Tongue (tissue), 3 donors: ENCODE measurements at places on chromosomes 4 and X. TPM values are rescaled to one million over a fixed set of nuclear protein-coding genes. Genes with fewer than 3 reads are reported as not detected.
A peak's percentile ranks its signal among the peaks of the same experiment; 100 is the strongest.

DNA sequence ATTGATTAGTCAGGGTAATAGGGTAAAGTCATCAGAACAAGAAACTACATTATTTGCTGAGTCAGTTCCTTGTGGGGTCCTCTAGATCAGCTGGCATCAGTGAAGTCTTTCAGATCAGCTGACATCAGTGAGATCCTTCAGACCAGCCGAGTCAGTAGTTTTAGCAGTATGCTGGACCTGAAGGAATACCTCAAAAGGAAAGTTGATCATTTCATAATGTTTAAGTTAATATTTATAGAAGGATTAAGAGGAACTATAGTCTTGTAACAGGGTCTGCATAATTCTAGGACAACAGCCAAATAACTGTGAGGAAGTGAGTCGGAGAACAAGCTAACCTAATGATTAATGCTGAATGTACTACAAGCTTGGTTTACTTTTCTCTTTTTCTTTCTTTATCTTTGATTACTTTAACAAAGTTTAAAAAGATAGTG is 958 bp upstream of the UGT2B7 start:
- DNase-seq: peak; percentile 5

DNA sequence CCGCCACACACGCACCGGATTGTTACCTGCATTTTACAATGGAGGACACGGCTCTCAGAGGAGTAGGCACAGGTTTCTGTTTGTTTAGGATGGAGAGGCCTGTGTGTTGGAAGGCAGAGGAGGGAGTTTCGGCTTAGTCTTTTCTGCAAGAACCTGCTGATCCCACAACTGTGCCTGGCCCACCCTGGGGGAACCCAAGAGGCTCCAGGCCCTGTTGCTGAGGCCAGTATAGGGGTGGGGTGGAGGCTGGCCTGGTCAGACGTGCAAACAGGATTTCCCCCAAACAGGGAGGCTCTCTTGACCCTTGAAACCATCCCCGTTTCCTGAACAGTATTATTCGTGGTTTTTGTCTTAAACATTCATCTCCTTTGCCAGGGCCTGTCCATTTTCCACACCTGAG is 772 bp upstream of the SLC49A3 start:
- no peak for DNase-seq

DNA sequence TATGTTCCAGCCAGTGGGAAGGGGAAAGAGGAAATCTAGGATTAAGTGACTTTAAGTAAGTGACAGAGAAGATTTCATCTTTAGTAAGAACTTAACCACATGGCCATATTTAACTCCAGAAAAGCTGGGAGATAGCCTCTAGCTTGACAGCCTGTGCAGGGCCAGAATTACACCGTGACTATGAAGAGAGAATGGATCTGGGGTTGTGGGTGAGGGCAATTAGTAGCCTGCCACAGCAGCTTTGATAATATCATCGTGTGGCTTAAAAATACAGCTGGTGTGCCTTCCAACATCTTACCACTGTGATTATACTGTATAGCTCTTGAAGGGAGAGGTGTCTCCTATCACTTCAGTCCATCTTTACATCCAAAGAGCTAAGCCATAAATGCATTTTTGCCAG is 57.6 kb upstream of the TBC1D9 start:
- no peak for DNase-seq

GRCh38 chr4:143391895-143392294 is 55.2 kb downstream of the GAB1 start:
- peak; percentile 29 for DNase-seq

DNA sequence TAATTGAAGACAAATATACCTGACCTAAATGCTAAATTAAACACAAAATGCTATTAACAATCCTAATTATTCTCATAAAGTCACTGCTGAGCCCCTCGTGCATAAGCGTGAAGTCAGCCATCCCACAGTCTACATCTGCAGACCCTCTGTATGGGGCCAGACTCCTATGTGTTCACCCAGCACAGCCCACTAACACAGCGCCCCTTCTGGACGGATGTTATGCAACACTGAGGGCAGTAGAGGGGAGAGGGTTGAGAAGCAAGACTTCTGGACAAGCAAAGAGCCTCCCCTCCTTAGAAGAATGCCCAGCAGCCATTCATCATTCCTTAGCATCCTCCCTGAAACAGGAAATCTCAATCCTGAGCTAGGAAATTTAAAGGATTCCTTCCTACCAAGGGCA is 7.9 kb downstream of the TRPC3 start:
- DNase-seq: no peak

- peak; percentile 22 for DNase-seq
These were observed 134.6 kb downstream of the ATP10D start for GRCh38 chr4:47619691-47620090.

GRCh38 chr4:477686-478085 is 21.3 kb downstream of the ZNF721 start:
- DNase-seq: no peak

DNA sequence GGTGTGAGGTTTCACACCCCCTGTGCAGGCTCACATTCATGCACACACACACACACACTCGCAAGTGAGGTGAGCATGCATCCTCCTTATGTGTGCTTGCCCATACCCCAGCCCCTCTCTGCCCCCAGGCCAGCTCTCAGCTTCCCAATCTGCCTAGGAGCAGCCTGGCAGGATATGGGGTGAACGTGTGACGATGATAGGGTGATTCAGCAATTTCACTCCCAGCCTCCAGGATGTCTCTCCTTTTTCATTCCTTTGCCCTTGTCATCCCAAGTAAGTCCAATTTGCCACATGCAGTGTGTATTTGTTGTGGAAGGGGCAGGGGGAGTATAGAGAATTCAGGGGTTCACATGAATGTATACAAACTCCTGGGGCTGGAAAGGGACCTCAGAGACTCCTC is 7.2 kb downstream of the STARD8 start:
- DNase-seq: no peak

DNA sequence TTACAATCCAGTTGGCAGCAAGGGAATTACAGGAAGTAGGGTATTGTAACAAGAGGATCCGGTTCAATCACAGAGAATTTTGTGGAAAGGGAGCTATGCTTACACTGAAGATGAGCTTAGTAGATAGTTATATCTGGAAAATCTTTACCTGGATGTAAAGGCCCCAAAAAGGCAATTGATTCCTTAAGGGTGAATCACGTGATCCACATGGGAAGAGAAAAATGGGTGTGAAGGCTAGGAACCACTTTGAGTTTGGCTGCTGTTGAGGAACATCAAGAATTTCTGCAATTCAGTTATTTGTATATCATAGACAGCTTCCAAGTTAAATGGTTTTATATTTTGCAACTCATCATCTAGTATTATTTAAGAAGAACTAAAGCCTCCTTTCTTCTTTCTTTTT is 194.0 kb upstream of the ARHGAP24 start:
- no peak for DNase-seq

DNA sequence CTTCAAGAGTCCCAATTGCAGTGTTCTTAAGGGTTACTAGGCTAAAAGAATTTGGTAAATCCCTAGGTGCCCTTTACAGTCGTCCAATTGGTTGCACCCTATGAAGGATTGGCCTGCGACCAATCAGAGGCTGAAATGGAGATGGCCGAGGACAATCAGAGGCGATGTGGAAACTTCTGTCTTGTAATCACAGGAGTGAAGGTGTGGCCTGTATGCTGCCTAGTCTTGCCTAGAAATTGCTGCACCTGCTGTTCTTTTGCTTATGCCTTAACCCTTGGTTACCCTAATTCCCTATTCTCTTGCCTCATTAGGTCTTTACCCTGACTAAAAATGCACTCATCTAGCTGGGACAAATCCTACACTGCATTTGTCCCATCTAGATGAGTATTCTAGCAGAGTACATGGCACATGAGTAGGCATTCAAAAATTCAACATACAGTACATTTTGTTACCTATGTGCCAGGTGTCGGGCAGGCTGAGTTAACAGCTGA is 1.0 kb upstream of the DCK start:
- DNase-seq: no peak

DNA sequence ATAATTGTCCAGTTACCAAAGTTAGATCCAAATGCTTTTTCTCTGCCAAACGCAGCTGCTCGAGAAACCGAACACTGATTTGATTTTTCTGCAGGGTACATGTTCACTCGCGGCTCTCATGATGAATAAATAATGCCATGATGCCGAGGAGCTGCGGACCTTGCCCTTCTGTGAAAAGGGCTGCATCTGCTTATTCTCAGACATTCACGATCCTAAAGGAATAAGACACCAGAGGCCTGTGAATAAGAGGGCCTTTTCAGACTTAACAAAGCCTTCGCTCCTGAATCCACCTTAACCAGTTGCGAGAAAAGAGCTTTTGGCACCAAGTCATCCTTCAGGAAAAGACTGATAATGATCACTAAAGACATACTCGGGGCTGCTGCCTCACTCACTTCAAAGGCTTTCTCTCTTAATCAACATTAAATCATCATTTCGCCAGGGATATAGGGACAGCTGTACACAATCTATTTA is 147.5 kb downstream of the FBXO8 start:
- peak; percentile 67 for DNase-seq

DNA sequence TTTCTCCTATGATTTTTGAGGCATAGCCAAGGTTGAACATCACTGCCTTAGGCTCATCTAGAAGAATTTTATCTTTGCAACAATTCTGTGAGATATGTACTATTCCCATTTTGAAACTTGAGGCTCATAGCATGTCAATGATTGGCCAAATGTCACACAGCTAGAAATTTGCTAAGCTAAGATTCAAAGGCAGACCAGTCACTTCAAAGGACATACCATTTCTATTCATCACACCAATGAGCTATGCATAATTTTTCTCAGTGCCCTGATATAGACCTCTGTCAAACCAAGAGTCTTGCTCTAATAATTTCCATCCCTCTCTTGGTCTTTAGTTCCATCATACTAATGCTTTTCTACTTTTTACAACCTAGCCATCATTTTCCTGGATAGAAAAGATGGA is 27.6 kb upstream of the SERTM2 start:
- no peak for DNase-seq

DNA sequence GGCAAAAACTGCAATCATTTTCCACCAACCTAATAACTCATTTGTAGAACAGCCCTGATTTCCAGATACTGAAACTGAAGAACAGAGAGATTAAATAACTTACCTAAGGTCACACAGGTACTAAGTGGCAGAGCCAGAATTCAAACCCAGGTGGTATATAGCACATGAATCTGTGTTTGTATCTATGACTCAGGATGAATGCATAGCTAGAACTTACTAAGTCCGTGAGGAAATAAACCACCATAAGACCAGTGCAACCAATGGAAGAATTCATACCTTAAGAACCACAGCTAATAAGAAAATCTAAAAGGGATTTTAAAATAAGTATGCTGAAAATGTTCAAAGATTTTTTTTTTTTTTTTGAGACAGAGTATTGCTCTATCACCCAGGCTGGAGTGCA is 1.5 kb upstream of the PLAC1 start:
- no peak for DNase-seq

DNA sequence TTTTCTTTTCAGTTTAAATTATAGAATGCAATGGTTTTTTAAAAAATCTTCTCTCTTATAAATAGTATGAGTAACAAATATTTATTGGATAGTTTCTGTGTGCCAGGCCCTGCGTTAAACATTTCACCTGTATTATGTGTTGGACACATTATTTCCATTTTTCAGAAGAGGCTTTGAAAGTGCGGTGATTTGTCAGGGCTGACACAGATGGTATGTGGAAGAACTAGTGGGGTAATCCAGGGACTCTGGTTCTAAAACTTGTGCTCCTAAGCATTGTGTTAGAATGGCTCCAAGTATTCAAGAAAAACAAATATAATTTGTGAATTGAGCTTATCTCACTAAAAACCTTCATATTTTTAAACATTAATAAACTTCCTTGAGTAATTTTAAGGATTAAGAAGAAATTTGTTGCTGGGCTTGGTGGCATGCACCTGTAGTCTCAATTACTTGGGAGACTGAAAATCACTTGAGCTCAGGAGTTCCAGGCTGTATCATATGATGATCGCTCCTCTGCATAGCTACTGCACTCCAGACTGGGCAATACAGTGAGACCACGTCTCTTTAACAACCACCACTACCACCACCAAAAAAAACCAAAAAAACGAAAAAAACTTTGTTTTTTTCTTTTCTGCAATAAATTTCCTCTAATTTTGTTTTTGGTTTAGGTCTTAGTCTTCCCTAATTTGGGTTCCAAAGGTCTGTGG is 40.0 kb downstream of the RAPGEF2 start:
- no peak for DNase-seq

DNA sequence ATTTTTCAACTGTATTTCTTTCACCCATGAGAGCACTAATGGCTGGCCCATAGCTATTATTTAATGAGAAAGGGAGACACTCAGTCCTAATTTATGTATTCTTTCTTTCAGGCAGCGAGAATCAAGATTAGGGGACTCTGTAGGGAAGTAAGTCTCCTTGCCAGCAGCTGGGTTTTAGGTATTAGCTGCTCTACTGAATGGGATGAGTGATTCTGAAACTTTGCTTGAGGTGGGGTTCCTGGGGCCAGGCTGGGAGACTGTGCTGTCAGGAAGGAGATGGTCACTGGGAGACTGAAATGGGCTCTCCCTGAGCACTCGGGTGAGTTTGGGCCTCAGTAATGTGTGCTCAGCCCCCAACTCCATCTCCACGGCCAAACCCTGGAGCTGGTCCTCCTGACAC is 78.7 kb downstream of the LNX1 start:
- DNase-seq: no peak

GRCh38 chr4:147117431-147117830 is 171.8 kb upstream of the TTC29 start:
- DNase-seq: peak; percentile 17

DNA sequence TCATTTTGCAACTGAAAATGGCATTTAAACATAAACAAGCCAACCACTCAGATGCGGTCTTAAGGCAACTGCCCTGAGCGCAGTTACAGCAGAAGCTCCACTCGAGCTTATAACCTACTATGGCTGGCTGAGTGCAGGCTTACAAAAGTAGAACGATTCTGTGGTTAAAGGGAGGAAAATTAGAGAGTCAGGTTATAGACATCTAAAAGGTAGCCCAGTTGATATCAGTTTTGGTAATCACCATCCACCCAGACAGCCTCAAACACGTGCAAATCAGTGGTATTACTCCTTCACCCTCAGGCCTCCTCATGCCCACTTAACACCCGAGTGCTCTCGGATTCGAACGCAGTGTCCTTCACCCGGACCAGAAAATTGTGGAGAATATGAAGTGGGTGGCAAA is 3.1 kb downstream of the LEF1 start:
- DNase-seq: no peak

- DNase-seq: no peak
These were observed 12.5 kb upstream of the KLF8 start for GRCh38 chrX:56219700-56220099.

PGAM4 gene
- total RNA-seq: not detected

FAM9C gene
- total RNA-seq: not detected

MYOZ2 gene
- 170 TPM for total RNA-seq

UBA1 gene
- 127 TPM for total RNA-seq

RIPPLY1 gene
- total RNA-seq: not detected

SHOX gene
- not detected for total RNA-seq

PAGE5 gene
- not detected for total RNA-seq

HSFX2 gene
- not detected for total RNA-seq

HSD17B13 gene
- not detected for total RNA-seq

SLC26A1 gene
- total RNA-seq: 0.31 TPM
